Activated CD4-positive, CD25-positive, alpha-beta regulatory T cell treated with anti-CD3 and anti-CD28 coated beads, Interleukin-2, amount 50 U/mL, for 16 hours (primary cell): ENCODE measurements at places on chromosomes 2 and 18.

- no peak for DNase-seq
Observed at GRCh38 chr2:11744631-11745394, 1.6 kb upstream of the LPIN1 start.

- no peak for DNase-seq
Observed at GRCh38 chr2:215847718-215848117, 165.6 kb downstream of the MREG start.

GRCh38 chr18:46053368-46054095, 18.5 kb downstream of the PSTPIP2 start:
- DNase-seq = no peak

DNA sequence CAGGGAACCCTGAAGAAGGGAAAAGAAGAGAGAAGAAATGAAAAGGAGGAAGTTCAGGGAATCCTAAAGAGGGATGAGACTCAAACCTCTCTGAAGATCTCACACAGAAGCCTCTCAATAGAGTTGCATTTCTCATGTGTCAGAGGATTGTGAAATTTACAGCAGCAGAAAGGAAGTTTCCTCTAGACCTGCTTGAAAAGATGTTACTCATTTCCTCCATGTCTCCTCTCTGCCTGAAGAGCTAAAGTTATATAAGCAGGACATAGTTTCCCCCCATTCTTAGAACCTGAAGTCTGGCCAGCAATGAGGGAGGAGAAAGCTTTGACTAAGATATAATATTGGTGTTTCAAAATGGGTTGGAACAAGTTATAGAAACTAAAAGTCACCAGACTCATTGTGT, 1155.6 kb downstream of the LRP1B start:
- no peak for DNase-seq
